ENCODE measurements at places on chromosomes 6 and 20. TPM values are rescaled to one million over a fixed set of nuclear protein-coding genes. Genes with fewer than 3 reads are reported as not detected.
A peak's percentile ranks its signal among the peaks of the same experiment; 100 is the strongest.

DNA sequence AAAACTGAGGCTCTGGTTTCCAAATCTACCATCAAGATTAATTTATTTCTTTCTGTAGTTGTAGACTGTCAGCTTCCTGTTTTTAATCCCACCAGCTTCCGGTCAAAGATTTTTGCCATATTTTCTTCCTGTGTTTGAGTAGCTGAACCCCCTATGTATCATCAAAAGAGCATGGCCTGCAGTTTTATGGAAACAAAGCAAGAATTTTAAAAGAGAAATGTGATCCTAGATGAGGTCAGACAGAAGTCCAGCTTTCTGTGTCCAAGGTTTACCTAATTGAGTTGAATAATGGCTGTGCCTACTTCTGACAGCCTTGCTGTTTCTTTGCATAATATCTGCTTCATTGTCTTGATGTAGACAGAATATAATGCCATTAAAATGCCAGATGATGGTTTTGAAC, 163.7 kb downstream of the CARMIL1 start:
- no peak overlapping the region for H3K4me3 ChIP-seq
- H3K27ac ChIP-seq: no peak overlapping the region
- no peak for DNase-seq
- H3K27me3 ChIP-seq: no peaks in the 10 kb centered on the region

GRCh38 chr6:137224799-137225198, 5.6 kb upstream of the IFNGR1 start:
- peaks cover 2% of the 10 kb centered on the region for H3K27me3 ChIP-seq
- no peak for DNase-seq
- no peak overlapping the region for H3K27ac ChIP-seq
- no peaks in the 10 kb centered on the region for H3K36me3 ChIP-seq
- H3K4me3 ChIP-seq: no peak overlapping the region

DNA sequence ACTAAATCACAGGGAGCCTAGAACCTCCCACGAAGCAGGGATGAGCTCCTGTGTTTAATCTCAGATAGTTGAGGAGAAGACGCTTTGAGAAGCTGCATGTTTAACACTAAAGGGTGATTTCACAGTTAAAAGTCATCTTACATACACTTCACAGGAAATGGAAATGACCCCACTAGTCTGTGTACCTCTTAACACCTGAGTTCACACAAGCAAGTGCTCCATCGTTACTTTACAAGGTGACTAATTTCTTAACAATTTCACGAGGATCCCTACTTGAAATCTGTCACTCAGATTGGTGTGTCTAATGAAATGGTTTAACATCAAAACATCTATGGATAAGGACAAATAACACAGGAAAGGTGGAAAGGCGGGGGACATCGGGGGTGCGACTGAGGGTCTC, 93.8 kb upstream of the RPS6KA2 start:
- H3K4me3 ChIP-seq: no peak overlapping the region
- no peaks in the 10 kb centered on the region for H3K4me1 ChIP-seq
- no peak overlapping the region for H3K27ac ChIP-seq

DNA sequence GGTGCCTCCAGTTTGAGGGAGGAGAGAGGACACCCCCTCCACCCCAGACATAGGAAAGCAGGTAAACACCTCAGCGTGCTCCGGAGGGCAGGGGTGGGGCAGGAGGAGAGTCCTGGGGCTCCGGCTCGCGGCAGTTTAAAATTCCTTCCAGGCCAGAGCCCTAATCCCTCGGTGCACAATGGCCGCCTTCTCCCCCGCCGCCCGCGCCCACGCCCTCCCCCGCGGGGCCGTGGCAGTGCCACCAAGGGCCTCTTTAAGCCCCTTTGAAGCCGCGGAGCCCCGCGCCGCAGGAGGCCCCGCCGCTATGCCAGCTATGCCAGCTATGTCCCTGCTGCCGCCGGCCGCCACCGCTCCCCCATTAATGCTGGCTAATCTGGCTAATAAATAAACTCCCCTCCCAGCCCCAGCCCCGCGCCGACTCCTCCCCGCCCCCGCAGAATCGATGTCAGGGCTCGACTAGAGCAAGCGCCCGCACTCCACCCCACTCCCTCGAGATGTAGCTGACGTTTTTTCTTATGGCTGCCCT, 125.1 kb downstream of the MRPL14 start:
- no peak for DNase-seq
- no peaks in the 10 kb centered on the region for H3K36me3 ChIP-seq
- no peak overlapping the region for H3K27ac ChIP-seq
- H3K27me3 ChIP-seq: peaks cover 58% of the 10 kb centered on the region

DNA sequence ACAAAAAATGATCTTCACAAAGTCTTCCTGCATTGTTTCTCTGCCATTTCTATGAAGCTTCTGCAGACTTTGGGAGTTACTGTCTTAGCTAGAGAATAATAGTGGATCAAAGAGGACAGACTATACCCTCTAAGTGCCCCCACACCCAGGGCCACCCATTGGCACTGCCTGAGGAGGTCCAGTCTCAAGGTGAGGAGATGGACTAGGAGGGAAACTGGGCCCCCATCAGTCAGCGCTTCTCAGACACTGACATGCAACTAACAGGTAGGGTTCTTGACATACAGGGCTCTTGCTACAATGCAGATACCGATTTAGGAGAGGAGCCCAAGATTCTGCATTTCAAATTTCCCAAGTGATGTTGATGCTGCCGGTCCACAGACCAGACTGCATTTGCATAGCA, 24.3 kb downstream of the PCNA start:
- H3K4me3 ChIP-seq: no peak overlapping the region
- H3K36me3 ChIP-seq: peaks cover 9% of the 10 kb centered on the region
- no peak for DNase-seq
- H3K27ac ChIP-seq: no peak overlapping the region
- H3K4me1 ChIP-seq: peaks cover 2% of the 10 kb centered on the region

DNA sequence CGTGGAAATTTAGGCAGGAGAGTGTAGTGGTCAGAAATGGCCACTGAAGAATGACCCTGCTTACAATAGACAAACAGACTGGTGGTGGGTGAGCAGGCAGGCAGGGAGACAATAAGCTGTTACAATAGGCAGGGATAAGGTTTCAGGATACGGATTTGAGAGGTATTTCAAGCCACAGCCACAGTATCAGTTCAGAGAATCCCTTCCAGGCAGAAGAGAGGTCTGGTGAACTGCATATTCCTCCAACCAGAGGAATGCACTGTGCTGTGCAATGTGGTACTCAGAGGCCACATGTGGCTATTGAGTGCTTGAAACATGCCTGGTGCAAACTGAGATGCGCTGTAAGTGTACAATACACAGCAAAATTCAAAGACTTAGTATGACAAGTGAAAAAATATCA, 20.6 kb downstream of the RMND1 start:
- H3K27ac ChIP-seq: peak overlapping the region; percentile 76
- peaks cover 7% of the 10 kb centered on the region for H3K4me1 ChIP-seq
- no peak for DNase-seq
- peaks cover 9% of the 10 kb centered on the region for H3K36me3 ChIP-seq
- H3K27me3 ChIP-seq: no peaks in the 10 kb centered on the region

DNA sequence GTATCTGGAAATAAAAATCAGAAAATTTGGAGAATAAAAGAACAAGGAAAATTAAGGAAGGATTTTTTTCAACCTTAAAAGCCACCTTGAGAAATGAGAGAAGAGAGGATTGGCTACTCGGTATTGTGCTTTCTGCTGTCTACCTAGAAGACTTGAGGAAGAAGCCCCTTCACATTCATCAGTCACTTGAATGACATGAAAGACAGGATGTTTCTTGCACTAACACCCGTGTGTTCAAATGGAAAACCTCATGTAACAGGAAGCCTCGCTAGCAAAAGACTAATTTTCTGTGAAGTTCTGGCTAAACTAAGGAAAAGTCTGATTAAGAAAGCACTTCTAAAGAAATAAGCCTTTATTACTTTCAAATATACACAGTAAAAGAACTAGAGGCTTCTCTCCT, 69.9 kb downstream of the OLIG3 start:
- H3K27ac ChIP-seq: no peak overlapping the region
- H3K4me3 ChIP-seq: no peak overlapping the region
- H3K36me3 ChIP-seq: no peaks in the 10 kb centered on the region
- peaks cover 32% of the 10 kb centered on the region for H3K27me3 ChIP-seq
- peaks cover 11% of the 10 kb centered on the region for H3K4me1 ChIP-seq

- DNase-seq: no peak
- no peaks in the 10 kb centered on the region for H3K27me3 ChIP-seq
- H3K27ac ChIP-seq: peak overlapping the region; percentile 14
- H3K36me3 ChIP-seq: no peaks in the 10 kb centered on the region
- no peaks in the 10 kb centered on the region for H3K4me1 ChIP-seq
- H3K4me3 ChIP-seq: no peak overlapping the region
Measured at GRCh38 chr20:9038791-9039535, 29.9 kb upstream of the PLCB4 start.

DNA sequence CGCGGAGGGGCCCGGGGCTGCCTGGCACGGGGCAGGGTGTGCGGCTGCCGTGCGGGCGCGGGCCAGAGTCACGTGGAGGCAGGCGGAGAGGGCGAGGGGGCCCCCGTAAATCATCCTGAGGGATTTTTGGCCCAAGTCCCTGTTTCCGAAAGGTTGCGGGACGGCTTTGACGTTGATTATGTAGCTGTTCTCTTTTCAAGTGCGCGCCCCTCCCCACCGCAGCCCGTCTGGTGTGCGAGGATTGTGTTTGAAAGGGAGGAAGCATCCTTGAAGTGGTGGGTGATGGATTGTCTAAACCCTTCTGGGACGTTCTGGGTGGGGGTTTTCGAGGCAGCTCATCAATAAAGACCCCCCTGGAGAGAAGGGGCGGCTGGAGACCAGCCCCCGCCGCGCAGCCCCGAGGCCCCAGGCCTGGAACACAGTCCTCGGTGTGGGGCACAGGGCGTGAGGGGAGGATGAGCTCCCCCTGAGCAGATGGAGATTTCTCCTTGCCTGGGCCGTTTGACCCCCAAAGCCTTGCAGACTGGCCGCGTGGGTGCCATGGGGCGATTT, 7.0 kb upstream of the FOXF2 start:
- peaks cover 3% of the 10 kb centered on the region for H3K4me1 ChIP-seq
- no peak for DNase-seq
- H3K27ac ChIP-seq: no peak overlapping the region
- H3K27me3 ChIP-seq: peaks cover 94% of the 10 kb centered on the region
- no peak overlapping the region for H3K4me3 ChIP-seq

- DNase-seq: no peak
- H3K27me3 ChIP-seq: no peaks in the 10 kb centered on the region
- no peak overlapping the region for H3K27ac ChIP-seq
- no peaks in the 10 kb centered on the region for H3K36me3 ChIP-seq
Measured at GRCh38 chr20:58294497-58295455, 14.7 kb upstream of the RAB22A start.

Gene DYNLT2
- total RNA-seq: 2.8 TPM

DNA sequence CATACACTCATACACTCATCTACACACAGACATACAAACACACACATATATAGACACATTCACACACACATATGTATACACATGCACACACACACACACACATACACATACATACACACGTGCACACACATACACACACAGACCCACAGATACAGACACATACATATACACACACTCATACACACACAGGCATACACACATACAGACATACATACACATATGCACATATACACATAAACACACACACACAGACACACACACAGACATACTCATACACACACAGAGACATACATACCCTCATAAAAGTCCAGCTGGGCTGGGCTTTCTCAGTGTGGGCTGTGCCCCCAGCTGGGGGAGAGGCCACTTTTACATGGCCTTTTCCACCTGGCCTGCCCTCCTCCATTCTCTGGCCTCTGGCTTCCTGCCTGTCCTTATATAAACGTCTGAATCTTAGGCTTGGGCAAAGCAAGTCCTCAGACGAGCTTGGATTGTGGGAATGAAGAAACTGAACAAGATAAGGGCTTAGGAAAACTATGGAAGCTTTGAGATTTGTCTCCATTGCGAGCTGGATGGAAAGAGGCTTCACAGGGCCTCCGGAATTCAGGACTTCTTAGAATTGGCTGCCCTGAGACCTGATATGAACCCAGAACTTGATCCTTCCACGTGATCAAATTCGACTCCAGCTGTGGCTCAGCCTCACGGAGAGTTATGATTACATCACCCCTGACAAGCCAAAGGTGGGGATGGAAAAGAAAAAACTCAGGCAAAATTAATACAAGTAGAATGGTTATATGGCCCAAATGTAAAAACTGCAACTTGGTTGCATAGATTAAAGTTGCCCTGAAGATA, 22.5 kb upstream of the CST3 start:
- H3K36me3 ChIP-seq: no peaks in the 10 kb centered on the region
- no peaks in the 10 kb centered on the region for H3K27me3 ChIP-seq
- H3K4me3 ChIP-seq: no peak overlapping the region
- no peak for DNase-seq
- H3K4me1 ChIP-seq: no peaks in the 10 kb centered on the region

GRCh38 chr6:133778414-133779130, 110.3 kb upstream of the TCF21 start:
- H3K4me1 ChIP-seq: no peaks in the 10 kb centered on the region
- no peak for DNase-seq
- no peak overlapping the region for H3K4me3 ChIP-seq
- H3K36me3 ChIP-seq: no peaks in the 10 kb centered on the region
- no peaks in the 10 kb centered on the region for H3K27me3 ChIP-seq

Gene CHD6
- total RNA-seq: 49.9 TPM

DNA sequence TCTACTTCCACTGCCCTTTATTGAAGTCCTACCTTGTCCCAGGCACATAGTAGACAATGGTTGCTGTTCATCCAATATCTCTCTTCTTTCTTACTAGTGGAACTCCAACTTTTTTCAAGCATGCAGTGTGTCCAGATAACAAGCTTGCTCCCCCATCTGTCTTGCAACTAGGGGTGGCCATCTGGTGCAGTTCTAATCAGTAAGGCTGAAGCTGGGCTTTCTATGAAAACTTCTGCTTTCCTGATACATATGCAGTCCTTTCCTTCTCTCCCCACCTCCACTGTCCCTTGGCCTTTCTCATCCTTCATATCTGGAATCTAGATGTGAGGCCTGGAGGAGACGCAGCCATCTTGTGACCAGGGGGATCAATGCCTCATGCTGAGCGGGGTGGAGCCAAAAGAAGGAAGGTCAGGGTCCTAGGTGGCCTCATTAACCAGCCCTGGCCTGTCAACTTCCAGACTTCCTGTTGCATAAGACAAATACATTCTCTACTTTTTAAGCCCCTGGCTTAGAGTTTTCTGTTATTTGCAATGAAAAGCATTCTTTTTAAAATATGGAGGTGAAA, 59.6 kb upstream of the ZFP64 start:
- DNase-seq: no peak
- H3K36me3 ChIP-seq: peaks cover 7% of the 10 kb centered on the region
- H3K27ac ChIP-seq: no peak overlapping the region

Gene OPRL1
- 0.96 TPM for total RNA-seq

Gene PRSS35
- 3.9 TPM for total RNA-seq

DNA sequence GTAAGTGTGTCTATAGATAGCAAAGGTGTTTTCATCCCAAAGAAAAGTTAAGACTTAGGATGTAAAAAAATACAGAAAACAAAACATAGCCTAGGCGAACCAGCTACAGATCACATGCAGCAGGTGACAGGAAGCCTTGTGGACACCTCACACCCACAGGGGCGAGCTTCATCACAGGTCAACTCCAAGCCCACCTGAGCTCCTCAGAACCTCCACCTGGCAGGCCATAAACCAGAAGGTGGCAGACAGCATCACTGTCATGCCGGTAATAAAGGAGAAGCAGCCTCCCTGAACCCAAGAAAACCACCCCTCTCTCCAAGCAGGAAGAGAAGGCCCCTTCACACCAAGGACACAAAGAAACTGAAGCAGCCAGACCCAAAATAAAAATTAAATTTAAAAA, 1.0 kb downstream of the RALGAPA2 start:
- no peaks in the 10 kb centered on the region for H3K27me3 ChIP-seq
- peaks cover 30% of the 10 kb centered on the region for H3K4me1 ChIP-seq
- H3K4me3 ChIP-seq: peak overlapping the region; percentile 89
- DNase-seq: no peak

Gene ORC3
- 37.3 TPM for total RNA-seq

- H3K27ac ChIP-seq: no peak overlapping the region
- DNase-seq: no peak
- H3K27me3 ChIP-seq: no peaks in the 10 kb centered on the region
- H3K36me3 ChIP-seq: peaks cover 16% of the 10 kb centered on the region
- H3K4me3 ChIP-seq: no peak overlapping the region
Measured at GRCh38 chr20:47571426-47571825, 69.7 kb downstream of the NCOA3 start.
